Chondrocyte (in vitro differentiated cells): ENCODE measurements at places on chromosomes 1 and 21.

GRCh38 chr1:76905876-76906595 is 38.8 kb downstream of the ST6GALNAC5 start:
- H3K36me3 ChIP-seq: no peaks in the 10 kb centered on the region
- no peak overlapping the region for H3K27ac ChIP-seq
- no peak for DNase-seq
- H3K4me1 ChIP-seq: no peaks in the 10 kb centered on the region
- H3K27me3 ChIP-seq: no peaks in the 10 kb centered on the region

DNA sequence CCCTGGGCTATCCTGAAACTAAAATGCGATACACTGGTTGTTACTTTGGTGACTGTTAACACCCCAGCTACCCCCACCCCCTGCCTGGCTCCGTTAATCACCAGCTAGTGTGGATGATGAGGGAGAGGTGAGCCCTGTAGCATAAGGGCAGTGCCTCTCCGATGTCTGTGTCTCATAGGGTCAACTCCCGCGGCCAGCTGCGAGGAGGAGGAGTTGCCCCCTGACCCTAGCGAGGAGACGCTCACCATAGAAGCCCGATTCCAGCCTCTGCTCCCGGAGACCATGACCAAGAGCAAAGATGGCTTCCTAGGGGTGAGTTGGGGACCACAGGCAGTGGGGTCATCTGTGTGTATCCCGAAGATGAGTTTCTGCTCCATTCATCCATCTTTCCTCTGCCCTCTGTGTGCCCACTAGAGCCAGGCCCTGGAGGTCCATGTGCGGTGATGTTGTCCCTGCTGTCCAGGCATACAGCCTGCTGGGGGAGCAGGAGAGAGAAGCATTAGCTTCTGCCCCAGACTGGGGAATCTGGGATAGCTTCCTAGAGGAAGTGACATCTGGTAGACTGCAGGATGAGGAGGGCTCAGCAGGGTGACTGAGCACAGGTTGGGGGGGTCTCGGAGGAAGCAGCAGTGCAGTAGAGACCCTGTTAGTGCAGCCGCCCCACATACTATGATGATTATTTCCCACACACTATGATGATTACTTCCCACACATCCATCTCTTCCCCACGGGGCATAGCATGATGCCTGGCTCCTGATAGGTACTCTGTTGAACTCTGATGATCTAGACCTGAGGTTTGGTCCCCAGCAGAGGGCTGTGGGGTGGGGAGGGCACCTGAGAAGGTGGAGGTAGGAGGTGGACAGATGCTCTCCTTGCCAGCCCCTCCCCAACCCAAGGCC is 5.2 kb downstream of the SELENON start:
- H3K27me3 ChIP-seq: no peaks in the 10 kb centered on the region
- peaks cover 9% of the 10 kb centered on the region for H3K36me3 ChIP-seq
- no peak overlapping the region for H3K4me3 ChIP-seq
- no peak for DNase-seq
- peaks cover 46% of the 10 kb centered on the region for H3K4me1 ChIP-seq
- H3K27ac ChIP-seq: peak overlapping the region; percentile 69

- peaks cover 7% of the 10 kb centered on the region for H3K4me1 ChIP-seq
- no peak for DNase-seq
- H3K27me3 ChIP-seq: no peaks in the 10 kb centered on the region
- no peak overlapping the region for H3K4me3 ChIP-seq
- no peak overlapping the region for H3K27ac ChIP-seq
These were observed 62.8 kb downstream of the EDEM3 start for GRCh38 chr1:184691719-184692324.

GRCh38 chr1:113812661-113813135 is 422 bp upstream of the RSBN1 start:
- peak overlapping the region; percentile 93 for H3K4me3 ChIP-seq
- no peaks in the 10 kb centered on the region for H3K27me3 ChIP-seq
- DNase-seq: no peak
- H3K4me1 ChIP-seq: peaks cover 31% of the 10 kb centered on the region
- no peaks in the 10 kb centered on the region for H3K36me3 ChIP-seq

- H3K27ac ChIP-seq: no peak overlapping the region
- H3K27me3 ChIP-seq: no peaks in the 10 kb centered on the region
- H3K4me1 ChIP-seq: peaks cover 16% of the 10 kb centered on the region
- H3K36me3 ChIP-seq: no peaks in the 10 kb centered on the region
- no peak for DNase-seq
- no peak overlapping the region for H3K4me3 ChIP-seq
These were observed 160.5 kb upstream of the PDE4B start for GRCh38 chr1:65632235-65632634.

GRCh38 chr1:101111461-101111860 is 85.9 kb upstream of the DPH5 start:
- DNase-seq: no peak
- H3K27me3 ChIP-seq: peaks cover 10% of the 10 kb centered on the region
- H3K27ac ChIP-seq: no peak overlapping the region
- H3K4me1 ChIP-seq: no peaks in the 10 kb centered on the region
- no peaks in the 10 kb centered on the region for H3K36me3 ChIP-seq

DNA sequence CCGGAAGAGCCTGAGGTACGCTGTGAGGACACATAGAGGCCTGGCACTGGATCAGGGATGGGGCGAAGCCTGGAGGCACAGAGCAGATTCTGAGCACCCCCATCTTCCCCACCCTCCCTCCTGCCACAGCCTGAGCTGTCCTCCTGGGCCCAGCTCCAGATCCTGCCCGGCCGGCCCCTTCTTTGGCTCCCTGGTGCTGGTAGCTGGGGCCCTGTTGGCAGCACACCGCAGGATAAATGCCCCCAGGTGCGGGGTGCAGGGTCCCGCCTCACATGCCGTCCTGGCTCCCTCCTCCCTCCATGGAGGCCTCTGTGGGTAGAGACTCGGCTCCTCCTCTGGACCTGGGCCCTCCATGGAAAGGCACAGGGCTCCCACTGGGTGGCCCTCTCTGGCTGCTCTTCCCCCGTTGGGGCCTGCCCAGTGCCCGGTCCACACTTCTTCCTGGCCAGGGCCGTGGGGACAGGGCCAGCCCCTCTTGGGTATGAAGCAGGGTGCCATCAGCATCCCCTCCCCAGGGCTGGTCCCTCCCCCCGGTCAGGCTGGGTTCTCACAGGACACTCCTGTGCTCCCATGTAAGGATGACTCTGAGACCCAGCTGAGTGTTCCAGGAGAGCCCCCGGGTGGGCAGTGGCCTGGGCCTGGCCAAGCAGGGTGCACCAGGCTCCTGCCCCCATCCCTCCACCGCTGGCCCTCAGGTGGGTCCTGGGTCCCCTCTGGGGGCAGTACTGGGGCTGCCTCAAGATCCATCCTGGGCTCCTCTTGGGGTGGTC is 1.1 kb upstream of the OBSCN start:
- no peaks in the 10 kb centered on the region for H3K36me3 ChIP-seq
- H3K4me1 ChIP-seq: peaks cover 3% of the 10 kb centered on the region
- no peak overlapping the region for H3K4me3 ChIP-seq
- peak; percentile 88 for DNase-seq
- no peaks in the 10 kb centered on the region for H3K27me3 ChIP-seq
